B cell (primary cell): ENCODE measurements at places on chromosomes 6 and 20. TPM values are rescaled to one million over a fixed set of nuclear protein-coding genes. Genes with fewer than 3 reads are reported as not detected.

The TREM2 gene
- not detected in 2 replicates for total RNA-seq

- H3K27me3 ChIP-seq: no peaks in the 10 kb centered on the region
- H3K4me3 ChIP-seq: no peak overlapping the region
- DNase-seq: no peak
- no peak overlapping the region for H3K27ac ChIP-seq
- H3K36me3 ChIP-seq: no peaks in the 10 kb centered on the region
- H3K4me1 ChIP-seq: no peaks in the 10 kb centered on the region
Observed at GRCh38 chr6:135393289-135393688, 104.3 kb downstream of the AHI1 start.

GRCh38 chr6:87049779-87050178 lies 45.1 kb downstream of the CGA start:
- H3K4me3 ChIP-seq: no peak overlapping the region
- H3K4me1 ChIP-seq: peaks cover 31% of the 10 kb centered on the region
- H3K27ac ChIP-seq: no peak overlapping the region
- no peaks in the 10 kb centered on the region for H3K36me3 ChIP-seq

GRCh38 chr6:90218959-90219208 lies 77.8 kb downstream of the BACH2 start:
- H3K36me3 ChIP-seq: no peaks in the 10 kb centered on the region
- DNase-seq: no peak
- peaks cover 74% of the 10 kb centered on the region for H3K4me1 ChIP-seq
- H3K27me3 ChIP-seq: no peaks in the 10 kb centered on the region

GRCh38 chr6:137203256-137203655 lies 15.9 kb downstream of the IFNGR1 start:
- no peaks in the 10 kb centered on the region for H3K27me3 ChIP-seq
- H3K4me3 ChIP-seq: no peak overlapping the region
- H3K36me3 ChIP-seq: peaks cover 65% of the 10 kb centered on the region
- peaks cover 14% of the 10 kb centered on the region for H3K4me1 ChIP-seq
- H3K27ac ChIP-seq: no peak overlapping the region
- no peak for DNase-seq

The COL12A1 gene
- not detected in 2 replicates for total RNA-seq
